GF-D8 (cell line): ENCODE measurements at places on chromosomes 5 and 9.

DNA sequence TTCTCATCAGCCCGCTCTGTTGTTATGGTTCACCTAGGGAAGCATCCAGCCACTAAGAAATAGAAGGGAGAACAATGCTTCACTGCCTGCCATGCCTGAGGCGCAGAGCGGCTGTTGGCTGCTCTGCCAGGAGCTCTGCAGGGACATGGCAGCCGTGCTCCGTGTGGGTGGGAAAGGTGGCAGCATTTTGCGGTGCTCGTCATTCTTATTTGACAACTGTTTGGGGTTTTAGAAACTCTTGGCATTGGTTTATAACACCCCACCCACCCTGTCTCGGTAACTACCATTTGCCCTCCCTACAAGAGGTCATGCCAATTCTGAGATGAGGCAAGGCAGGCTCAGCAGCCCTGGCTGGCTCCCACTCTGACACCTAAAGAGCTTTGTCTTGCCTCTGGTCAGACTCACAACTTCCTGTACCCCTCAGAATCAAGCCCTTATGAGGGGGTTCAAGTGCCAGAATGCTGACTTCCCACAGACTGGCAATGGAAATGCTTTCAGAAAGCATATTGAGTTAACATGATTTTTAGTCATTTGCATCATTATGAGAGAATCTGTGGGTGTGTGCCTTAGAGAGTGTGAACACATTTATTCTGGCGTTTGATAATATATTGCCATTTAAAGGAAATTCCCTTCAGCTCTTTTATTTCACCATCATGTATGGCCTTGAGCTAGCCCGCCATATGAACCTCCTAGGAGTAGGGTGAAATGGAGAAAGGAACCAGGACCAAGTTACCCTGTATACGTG lies 288.0 kb upstream of the ANKRD55 start:
- DNase-seq: no peak

DNA sequence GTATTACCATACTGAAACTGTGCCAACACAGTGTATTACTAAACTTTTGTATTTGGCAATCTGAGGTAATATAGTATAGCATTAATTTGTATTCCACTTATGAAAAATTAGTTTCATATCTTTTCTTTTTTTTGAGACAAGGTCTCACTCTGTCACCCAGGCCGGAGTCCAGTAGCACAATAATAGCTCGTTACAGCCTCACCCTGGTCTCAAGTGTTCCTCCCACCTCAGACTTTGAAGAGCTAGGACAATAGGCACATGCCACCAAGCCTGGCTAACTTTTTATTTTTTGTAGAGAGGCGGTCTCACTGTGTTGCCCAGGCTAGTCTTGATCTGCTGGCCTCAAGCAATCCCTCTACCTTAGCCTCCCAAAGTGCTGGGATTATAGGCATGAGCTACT lies 36.1 kb downstream of the POLK start:
- DNase-seq: no peak

GRCh38 chr9:134604834-134605233 lies 36.8 kb upstream of the COL5A1 start:
- no peak for DNase-seq

DNA sequence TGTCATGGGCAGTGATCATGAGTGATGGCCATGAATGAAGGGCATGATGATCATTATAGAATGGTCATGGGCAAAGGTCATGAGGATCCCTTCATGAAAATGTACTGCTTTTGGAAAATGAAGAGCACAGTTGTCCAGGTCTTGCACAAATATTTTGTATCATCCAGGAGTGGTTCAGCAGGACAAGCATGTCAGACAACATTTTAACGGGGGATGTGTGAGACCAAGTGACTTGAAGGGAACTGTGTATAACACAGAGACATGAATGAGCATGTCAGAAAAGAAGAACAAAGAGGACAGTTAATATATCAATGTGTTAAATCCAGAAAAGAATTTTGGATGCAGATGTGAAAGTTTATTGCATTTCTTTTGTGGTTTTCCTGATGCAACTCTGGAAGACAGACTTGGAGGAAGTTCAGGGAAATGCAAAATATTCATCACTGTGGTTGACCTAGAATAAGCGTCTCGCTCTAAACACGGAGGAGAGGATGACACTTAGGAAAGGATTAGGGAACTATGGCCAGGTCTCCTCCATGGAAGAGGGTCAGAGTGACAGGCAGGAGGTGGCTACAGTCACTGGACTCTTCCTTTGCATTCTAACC lies 116.1 kb upstream of the IRX4 start:
- DNase-seq: no peak

DNA sequence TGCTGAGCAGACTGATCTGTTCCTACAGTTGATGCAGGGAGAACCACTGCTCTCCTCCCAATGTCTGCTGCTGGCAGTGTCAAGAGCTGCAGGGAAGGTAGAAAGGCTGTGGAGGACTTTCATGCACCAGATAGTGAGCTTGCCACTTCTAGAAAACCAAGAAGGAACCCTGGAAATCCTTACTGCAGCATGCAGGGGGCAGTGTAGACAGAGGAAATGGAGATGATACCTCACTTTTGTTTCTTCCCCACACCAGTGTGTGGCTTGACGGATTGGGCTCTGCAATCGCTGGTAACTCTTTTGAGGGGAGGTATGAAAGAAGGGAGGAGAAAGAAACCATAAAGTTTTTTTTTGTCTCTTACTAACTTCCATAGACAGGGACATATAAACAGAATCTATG lies 480.7 kb downstream of the DMAC1 start:
- no peak for DNase-seq

GRCh38 chr9:74205056-74205455 lies 292.1 kb upstream of the RORB start:
- DNase-seq: no peak

DNA sequence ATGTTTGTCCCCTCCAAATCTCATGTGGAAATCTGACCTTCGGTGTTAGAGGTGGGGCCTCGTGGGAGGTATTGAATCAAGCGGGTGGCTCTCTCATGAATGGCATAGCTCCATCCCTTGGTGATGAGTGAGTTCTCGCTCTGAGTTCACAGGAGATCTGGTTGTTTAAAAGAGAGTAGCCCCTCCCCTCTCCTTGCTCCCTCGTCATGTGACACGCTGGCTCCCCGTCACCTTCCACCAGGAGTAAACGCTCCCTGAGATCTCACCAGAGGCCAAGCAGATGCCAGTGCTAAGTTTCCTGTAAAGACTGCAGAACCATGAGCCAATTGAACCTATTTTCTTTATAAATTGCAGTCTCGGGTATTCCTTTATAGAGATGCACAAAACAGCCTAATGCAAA lies 74.5 kb downstream of the RASEF start:
- DNase-seq: no peak

- DNase-seq: no peak
Measured at GRCh38 chr9:14437354-14438231, 123.7 kb upstream of the NFIB start.

- DNase-seq: no peak
Measured at GRCh38 chr9:80086822-80087345, 515.1 kb downstream of the TLE4 start.

GRCh38 chr9:5582835-5583195 lies 46.1 kb upstream of the RIC1 start:
- DNase-seq: no peak

GRCh38 chr5:161378701-161379100 lies 167.8 kb downstream of the GABRB2 start:
- no peak for DNase-seq

- DNase-seq: no peak
Measured at GRCh38 chr5:9774472-9775079, 144.4 kb upstream of the TAS2R1 start.

DNA sequence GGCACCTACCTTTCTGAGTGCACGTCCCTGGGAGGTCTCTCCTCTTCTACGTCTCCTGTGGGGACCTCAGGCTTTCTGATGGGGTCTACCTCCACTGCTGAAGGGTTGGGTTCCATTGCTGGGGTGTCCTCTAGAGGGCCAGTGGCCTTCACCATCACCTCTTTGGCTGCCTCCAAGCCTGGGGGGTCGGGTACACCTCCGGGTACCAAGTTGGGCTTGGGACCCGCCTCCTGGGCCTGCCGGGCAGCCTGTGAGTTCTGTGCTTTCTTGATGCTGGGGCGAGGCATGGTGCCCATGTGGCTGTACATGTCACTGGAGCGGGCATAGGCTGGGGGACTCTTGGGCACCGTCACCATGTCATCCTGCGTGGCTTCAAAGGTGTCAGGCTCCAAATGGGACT lies 4.5 kb downstream of the SH2D3C start:
- DNase-seq: no peak
